Stimulated activated CD4-positive, alpha-beta T cell treated with anti-CD3 and anti-CD28 coated beads, Interleukin-12 subunit alpha, Interleukin-12 subunit beta, amount 100 ng/mL, for 4 hours (primary cell): ENCODE measurements at places on chromosomes 7 and 10.

DNA sequence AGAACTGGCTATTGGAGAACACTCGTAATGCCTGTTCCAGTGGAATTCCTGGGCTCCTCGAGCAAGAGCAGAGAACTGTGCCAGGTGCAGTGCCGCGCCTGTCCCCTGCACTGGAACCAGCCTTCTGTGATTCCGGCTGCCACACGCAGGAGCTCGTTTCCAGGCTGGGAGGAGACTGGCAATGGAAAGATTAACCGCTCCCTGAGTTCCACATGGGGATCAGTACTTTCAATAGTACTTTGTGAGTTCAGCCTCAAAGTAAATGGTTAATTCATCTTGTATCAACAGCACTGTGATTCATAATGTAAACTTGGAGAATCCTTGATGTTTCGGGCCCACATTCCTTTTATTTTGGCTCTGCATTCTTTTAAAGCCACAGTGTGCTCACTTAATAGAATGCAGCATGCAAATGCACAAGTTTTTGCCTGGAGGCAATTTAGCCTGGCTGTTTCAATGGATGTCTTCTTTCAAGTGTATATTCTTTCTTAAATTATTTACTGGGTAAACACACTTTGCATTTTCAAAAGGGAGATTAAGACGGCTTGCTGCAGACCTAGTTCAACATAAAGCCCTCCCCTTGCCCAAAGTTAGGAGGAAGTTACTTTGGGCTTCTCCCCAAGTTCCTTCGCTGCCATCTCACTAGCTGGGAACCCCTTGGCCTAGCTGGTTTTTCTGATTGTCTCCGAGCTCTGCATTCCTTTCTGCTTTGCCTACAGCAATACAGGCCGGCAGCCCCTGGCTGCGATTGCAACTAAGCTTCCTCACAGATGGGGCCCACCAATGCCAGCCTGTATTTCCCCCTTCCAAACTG lies 138.1 kb upstream of the TCF7L2 start:
- DNase-seq = no peak

DNA sequence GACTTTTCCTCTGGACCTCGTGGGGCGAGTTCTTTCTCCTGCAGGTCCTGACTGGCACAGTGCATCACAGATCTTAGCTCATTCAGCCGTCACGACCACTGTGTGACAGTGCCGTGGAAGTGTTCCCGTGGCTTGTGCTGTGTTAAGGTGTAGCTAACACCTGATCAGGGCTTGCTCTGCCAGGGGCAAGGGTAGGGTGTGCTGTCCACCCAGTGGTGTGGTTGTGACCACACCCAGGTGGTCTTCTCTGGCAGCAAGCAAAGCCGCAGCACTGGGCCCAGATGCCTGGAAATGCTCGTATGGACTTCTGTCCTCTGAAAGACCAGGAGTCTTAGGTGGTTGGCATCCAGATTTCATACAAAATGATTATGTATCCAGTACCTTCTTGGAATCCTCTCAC lies 86.2 kb downstream of the GLRX3 start:
- DNase-seq = no peak

DNA sequence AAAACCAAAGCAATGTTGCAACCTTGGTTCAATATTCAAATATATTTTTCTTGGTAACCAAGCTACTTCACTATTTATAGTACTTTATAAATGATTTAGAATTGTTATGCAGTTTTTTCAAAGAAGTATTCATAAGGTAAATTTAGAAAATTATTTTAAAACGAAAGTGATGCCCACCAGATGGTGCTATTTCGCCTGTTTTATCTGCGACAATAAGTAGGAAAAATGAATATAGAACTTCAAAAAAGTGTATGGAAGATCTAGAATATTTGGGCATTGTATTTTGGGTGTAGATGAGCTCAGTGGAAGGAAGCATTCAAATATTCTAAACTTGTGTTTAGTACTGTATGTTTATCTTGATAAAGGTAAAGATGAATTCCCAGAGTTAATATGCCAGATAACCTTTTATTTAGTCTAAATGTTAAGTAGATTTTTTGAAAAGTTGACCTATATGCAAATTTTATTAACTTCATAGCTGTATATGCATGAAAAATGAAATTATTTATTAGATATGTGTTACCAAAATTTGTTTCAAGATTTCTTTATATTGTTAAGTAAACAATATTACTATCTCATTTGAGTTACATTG lies 93.2 kb downstream of the ADK start:
- DNase-seq = no peak

DNA sequence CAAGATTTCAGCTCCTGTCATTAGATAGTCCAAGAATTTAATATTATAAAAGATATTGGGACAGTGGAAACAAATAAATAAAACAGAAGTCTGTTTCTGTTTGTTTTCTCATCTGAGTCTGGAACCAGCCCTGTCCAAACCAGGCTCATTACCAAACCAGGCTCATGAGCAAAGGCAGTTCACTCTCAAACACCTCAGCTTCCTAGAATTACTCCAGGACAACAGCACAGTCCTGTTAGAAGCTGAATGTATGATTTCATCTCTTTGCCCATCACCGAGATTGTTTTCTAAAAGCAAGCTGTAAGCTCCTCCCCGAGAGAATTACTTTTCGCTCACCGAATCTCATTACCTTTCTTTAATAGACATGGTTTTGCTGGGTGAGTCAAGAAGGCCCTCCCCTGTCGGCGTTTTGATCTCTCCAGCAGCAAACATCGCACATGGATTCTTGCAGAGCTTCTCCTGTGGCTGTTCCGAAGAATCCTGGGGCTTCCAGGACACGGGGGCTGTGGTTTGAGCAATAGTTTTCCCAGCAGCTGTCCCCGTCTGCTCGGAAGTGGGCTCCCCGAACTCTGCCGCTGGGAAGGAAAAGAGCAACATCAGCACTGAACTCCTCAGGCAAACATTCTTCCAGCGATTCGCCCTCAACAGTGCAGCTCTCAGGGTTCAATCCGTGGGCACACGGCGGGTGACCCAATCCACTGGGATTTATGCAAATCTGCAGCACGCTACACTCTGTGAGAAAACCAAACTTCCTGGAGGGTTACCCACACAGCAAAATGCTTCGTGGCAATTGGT lies 112.5 kb downstream of the SVIL start:
- DNase-seq = no peak

GRCh38 chr10:63267414-63268148 lies 134.5 kb downstream of the NRBF2 start:
- no peak for DNase-seq

GRCh38 chr10:132812520-132812919 lies 26.6 kb upstream of the NKX6-2 start:
- DNase-seq = no peak

- no peak for DNase-seq
Observed at GRCh38 chr7:105497016-105497415, 25.1 kb downstream of the PUS7 start.
